HuH-7.5 (cell line): ENCODE measurements at places on chromosomes 11 and 22.

- DNase-seq: no peak
Measured at GRCh38 chr11:88421530-88421929, 84.0 kb upstream of the CTSC start.

GRCh38 chr22:43867839-43868635, 5.7 kb upstream of the SULT4A1 start:
- DNase-seq: peak; percentile 69

DNA sequence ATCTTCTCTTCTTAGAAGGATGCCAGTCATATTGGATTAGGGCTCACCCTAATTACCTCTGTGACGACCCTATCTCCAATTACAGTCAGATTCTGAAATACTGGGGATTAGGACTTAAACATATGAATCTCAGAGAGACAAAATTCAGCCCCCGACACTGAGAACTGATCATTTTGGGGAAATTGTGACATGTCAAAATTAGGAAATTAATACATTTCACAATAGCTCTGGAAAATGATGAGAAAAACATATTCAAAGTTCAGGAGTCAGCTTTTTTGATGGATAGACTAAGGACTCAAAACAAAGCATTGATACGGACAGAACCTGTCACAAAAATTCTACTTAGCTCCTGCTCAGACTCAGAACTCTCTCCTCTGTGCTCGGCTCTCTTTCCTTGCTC, 40.8 kb downstream of the COMMD9 start:
- DNase-seq: no peak

- no peak for DNase-seq
Measured at GRCh38 chr22:46429325-46429853, 93.9 kb downstream of the TRMU start.

GRCh38 chr22:30204742-30205111, 41.8 kb downstream of the LIF start:
- no peak for DNase-seq

DNA sequence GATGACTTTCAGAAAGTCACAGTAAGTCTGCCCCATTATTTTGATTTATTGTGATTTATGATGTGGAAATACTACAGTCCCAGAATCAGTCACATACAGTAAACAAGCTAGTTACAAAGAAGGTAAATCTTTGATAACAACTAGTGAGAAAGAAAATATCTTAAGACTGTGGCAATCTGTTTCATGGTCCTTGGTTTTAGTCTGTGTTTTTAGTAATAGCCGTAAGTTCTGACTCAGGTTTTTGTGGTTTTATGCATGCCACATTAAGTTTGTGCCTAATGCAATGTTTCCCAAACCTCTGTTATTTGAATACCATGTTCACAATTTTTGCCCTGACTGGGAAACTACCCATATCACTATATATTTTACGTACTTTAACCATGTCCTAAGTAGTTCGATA, 6.7 kb downstream of the CEP295 start:
- no peak for DNase-seq

- no peak for DNase-seq
Measured at GRCh38 chr11:75195167-75195962, 44.5 kb downstream of the SLCO2B1 start.

DNA sequence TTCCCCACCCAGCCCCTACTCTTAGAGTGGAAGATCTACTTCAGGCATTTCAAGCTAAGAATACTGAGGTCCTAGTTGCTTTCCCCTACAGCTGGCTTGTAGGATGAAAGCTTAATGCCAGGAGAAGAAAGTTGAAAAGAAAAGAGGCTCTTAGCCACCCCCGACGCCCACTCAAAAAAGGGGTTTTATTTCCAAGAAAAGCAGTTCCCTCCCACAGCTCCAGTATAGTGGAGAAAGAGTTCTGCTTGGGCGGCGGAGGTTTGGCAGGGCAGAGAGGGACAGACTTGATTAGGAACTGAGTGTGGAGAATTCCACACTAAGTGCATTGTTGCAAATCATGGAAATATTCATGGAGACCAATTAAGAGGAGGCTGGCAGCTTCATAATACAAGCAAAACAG, 470.9 kb downstream of the ETS1 start:
- no peak for DNase-seq

GRCh38 chr11:117217141-117218084, 14.5 kb downstream of the PCSK7 start:
- no peak for DNase-seq

GRCh38 chr11:7423946-7424345, 61.4 kb upstream of the OLFML1 start:
- no peak for DNase-seq

- no peak for DNase-seq
Measured at GRCh38 chr11:116598556-116598955, 174.2 kb downstream of the BUD13 start.

GRCh38 chr11:3170756-3171650, 5.9 kb upstream of the OSBPL5 start:
- DNase-seq: no peak

DNA sequence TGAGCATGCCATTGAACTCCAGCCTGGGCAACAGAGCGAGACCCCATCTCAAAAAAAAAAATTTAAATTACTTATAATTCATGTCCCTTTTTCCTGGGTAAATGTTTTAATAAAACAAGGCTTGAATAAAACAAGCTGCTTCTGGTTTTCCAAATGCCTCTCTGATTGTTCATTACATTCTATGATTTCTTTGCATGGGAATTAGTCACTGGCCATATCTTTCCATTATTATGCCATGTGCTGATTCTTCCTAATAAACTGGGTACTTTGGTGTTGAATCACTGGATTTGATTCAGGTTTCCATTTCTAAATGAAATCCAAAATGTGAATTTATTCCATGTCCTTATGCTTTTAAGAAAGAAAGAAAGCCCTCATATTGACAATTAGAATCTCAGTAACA, 42.6 kb downstream of the ZNF215 start:
- no peak for DNase-seq

DNA sequence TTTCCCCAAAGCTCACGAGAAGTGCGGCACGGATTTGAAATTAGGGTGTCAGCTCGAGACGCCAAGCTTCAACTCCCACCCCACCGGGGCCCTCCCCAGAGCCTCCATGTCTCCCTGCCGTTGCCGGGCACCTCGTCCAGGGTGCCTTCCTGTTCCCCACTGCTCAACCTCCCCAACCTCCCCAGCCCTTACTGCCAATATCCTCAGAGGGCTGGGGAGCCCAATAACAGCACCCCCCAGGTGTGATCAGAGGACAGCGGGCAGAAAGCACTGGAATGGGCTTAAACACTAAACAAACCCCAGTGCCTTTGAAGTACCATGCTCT, 1336.4 kb downstream of the TBC1D22A start:
- DNase-seq: no peak

DNA sequence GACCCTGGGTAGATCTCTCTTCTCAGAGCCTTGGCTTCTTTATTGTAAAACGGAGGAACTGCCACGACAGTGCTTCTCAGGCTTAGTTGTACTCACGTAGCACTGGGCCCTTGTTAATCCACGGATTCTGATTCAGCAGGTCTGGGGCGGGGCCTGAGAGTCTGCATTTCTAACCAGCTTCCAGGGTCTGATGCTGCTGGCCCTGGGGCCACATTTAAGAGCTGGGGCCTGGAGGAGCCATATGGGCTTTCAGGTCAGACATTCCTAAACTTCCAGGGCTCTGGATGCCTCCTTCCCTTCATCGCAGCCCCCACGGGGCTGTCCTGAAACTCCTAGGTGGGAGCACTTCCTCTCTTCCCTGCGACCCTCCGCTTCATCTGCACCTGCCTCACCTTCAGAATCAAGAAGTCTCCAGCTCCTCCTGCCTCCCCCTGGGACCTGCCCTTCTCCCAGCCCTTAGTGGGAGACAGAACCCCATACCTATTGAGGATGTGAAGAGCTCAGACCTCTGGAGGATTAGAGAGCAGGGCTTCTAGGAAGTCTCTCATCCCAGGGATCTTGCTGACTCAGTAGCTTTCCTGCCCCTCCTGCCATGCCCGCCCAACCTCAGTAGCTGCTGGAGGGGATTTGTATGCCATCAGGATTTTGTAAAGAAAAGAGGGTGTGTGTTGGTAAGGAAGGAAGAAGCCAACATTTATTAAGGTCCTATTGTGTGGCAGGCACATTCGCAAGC, 92.5 kb downstream of the LRRC32 start:
- no peak for DNase-seq

GRCh38 chr22:32985899-32986765, 72.0 kb downstream of the SYN3 start:
- peak; percentile 63 for DNase-seq

DNA sequence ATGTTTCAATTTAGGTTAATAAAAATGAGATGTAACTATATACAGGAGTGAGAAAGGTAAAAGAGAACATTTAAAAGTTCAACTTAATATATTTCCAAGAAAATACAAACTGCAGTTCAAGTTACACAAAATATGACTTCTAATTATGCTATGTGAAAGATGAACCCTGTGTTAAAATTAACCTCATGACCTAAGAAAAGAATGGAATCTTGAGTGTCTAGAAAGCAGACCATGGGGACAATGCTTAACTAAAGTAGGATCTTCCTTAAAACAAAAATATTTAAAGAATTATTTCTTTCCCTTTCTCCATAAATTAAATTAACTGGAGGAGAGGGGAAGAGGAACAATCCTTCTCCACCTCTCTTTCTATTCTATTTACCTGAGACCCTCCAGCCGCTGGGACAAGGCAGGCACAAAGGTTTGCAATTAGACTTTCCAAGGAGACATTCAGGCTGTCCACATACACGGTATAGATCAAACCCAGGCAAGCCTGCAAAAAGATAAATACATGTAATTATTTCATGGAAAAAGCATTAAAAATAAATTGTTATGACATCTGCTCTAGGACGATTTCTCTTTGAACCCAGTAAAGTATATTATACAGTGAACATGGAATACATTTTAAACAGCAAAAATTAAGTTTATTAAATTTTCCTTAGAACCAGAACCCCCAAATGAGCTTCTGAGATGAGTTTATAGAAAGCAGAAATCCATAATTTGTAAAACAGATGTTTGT, 264.5 kb downstream of the SBF2 start:
- DNase-seq: no peak

DNA sequence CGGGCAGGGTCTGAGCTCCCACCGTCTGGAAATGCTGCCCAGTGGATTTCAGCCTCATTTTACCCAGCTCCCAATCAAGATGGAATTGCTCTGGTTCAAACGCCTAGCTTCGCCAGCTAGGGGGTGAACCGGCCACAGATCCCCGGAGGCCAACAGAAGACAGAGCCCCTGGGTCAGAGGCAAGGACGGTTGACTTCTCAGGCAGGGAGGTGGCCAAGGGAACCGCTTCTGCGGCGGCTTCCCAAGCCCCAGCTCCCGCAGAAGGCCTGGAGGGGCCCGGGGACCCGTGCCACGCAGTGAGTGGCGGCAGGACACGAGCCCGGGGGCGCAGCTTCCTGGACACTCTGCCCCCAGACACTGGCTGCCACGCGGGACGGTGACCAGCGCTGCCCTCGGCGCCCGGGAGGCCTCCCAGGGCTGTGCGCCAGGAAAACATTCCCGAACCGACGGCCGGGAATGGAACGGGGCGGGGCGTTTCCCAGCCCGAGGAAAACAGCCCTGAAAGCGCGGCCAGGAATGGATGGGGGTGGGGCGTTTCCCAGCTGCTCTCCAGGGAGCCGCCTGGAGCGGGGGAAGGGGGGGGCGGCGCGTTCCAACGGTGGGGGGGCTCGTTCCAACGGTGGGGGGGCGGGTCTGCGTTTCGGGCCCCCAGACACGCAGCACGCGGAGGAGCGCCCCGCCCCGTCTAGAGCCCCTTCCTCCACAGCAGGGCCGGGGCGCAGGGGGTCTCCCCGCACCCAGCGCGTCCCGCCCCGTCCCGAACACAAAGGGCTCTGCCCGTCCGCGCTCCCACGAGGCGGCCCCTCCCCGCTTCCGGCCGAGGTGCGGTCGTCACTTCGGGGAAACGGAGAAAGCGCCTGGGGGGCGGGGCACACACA, 13.5 kb upstream of the B4GALNT4 start:
- peak; percentile 89 for DNase-seq

DNA sequence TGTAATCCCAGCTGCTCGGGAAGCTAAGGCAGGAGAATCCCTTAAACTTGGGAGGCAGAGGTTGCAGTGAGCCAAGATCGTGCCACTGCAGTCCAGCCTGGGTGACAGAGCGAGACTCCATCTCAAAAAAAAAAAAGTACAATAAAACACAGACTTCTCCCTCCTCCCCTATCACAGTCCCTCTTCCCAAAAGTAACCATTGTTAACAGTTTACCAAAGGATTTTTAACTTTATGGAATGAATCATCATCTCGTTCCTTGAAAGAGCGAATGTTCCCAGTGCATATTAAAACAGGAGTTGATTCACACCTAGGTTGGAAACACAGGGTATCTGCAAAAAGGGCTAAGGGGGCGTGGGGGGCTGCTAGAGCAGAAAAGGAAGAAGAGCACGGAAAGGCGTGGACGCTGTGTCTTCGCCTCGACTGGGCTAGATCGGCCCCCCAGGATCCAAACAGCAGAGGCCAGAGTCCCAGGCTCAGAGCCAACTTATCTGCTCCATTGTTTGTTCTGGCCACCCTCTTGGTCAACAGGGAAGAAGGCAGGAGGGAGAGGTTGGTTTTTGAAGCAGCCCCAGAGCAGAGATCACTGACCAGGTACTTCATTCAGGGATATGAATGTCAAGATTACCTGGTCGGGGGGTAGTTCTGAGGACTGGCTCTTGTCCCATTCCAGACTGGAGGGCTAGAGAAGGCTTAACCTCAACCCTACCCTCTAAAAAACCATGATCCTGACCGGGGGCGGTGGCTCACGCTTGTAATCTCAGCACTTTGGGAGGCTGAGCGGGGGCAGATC, 2.1 kb upstream of the AHNAK start:
- DNase-seq: peak; percentile 74

DNA sequence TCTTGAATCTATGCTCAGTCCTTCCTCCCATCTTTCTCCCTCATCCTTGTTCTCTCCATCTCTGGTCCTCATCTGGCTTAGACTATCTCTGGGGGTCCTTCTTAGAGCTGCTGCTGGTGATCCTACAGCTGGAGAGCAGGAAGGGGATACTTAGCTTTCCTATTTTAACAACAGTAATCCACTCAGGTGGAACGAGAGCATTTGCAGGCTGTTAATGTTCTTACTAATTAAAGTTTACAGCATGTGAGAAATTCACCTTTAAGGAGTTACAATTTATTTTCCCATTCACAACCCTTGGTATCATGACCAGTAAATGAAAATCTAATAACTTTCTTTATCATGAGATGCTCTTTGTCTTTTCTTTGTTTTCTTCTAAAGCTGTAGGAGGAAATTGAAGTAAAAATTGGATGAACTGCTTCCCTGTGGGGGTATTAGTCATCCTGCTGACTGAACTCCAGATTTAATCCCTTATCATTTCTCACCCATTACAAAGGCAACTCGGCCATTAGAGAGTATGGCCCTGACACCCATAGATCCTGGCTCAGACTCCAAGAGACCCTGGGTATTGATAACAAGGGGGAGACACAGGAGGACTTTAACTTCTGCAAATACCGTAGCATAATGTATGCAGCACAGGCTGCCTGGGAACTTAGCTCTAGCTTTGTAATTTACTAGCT, 37.6 kb upstream of the MTNR1B start:
- DNase-seq: no peak

GRCh38 chr11:11710556-11710955, 88.8 kb upstream of the GALNT18 start:
- no peak for DNase-seq

- DNase-seq: no peak
Measured at GRCh38 chr11:122004446-122004845, 111.6 kb downstream of the BLID start.

GRCh38 chr11:3655547-3655946, 10.6 kb downstream of the ART1 start:
- DNase-seq: no peak

- no peak for DNase-seq
Measured at GRCh38 chr11:70876685-70877084, 375.7 kb downstream of the SHANK2 start.

- no peak for DNase-seq
Measured at GRCh38 chr11:84645988-84646694, 981.0 kb downstream of the DLG2 start.
